ENCODE measurements at places on chromosomes 1 and 21.

DNA sequence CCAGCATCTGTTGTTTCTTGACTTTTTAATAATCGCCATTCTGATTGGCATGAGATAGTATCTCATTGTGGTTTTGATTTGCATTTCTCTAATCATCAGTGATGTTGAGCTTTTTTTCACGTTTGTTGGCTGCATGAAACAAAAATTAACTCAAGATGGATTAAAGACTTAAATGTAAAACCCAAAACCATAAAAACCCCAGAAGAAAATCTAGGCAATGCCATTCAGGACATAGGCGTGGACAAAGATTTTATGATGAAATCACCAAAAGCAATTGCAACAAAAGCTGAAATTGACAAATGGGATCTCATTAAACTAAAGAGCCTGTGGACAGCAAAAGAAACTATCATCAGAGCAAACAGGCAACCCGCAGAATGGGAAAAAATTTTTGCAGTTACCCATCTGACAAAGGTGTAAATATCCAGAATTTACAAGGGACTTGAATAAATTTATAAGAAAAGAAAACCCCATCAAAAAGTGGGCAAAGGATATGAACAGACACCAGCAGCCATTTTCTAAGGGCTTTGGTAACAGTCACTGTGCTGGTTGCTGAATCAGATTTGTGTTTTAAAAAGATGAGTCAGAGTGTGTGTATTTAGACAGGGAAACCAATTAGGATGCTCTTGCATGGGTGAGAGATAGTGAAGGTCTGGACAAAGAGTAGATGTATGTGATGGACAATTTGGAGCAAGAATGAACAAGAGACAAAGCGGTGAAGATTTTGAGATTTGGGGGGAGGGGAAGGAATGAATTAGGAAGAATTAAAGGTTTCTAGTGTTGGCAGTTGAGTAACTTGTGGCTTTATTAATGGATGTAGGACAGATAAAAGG is 110.7 kb downstream of the RYR2 start:
- no peak for DNase-seq

- no peak for DNase-seq
Measured at GRCh38 chr1:163509114-163509513, 187.4 kb downstream of the NUF2 start.

GRCh38 chr1:63835128-63835527 is 61.3 kb downstream of the ROR1 start:
- DNase-seq, result no peak

DNA sequence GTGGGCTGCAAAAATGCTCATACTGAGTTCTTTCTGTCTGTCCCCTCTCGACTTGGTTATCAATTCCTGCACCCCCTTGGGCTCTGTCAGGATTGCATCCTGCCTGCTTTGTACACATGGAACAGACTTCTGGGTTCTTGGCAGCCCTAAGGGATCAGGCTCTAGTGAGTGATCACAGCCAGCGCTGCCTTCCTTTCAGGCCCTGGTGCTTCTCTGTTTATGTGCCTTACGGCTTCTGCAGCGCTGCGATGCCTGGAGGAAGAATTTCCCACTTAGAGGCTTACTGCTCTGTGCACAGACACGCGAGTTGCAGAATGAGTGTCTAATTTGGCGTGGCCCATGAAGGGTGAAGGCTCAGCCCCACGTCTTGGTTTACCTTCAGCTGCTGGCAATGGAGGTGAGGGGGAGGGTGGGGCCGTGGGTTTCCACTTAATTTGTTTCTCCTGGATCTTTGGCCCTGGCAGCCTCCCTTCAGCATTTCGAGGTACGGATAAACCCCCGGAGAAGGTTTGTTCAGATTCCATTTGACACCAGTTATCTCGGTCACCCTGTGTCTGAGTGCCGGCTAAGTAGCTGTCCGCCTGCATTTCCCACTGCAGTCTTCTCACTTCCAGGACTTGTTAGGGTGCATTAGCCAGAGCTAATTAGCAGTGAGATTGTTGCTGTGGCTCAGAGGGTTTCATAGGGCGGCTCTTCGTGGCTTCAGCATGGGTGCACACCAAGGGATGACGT is 227.3 kb downstream of the DYRK1A start:
- DNase-seq, result no peak

GRCh38 chr1:38507563-38507962 is 352.0 kb downstream of the RRAGC start:
- DNase-seq, result no peak
